ENCODE measurements at places on chromosomes 11 and 22.

- no peak for DNase-seq
Measured at GRCh38 chr11:65606876-65607613, 7.0 kb downstream of the MAP3K11 start.

DNA sequence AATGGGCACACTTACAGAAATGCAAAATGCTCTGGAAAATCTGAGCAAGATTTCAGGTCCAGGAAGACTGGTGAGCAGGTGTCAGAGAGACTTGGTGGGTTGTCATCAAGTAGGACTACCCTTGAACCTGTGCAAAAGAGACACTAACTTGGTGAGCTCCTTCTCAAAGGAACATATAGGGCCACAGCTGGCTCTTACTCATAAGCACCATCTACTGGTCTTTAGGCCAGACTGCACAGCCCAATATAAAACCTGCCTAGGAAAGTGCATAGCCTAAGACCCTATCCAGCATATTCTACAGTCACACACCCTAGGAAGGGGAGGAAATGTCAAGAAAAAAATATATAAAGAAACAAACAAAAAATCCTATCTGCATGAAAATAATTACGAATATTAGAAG, 18.2 kb upstream of the OR10W1 start:
- no peak for DNase-seq

DNA sequence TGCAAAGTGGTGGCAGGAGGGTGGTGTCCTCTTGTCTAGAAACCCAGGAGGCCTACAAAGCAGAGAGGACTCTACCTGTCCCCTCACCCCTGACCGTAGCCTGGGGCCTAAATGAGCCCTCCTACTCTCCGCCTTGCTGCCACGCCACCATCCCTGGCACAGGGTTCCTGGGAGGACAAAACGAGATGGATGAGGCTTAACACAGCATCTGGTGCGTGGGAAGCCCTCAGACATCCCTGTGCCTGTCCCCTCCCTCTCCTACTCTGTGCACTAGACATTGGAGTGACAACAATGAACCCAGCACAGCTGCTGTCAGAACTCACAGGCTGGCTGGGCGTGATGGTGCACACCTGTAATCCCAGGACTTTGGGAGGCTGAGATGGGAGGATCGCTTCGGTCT, 36.4 kb upstream of the DKK3 start:
- DNase-seq, result no peak

- no peak for DNase-seq
Measured at GRCh38 chr11:45994371-45995341, 72.2 kb downstream of the LARGE2 start.

DNA sequence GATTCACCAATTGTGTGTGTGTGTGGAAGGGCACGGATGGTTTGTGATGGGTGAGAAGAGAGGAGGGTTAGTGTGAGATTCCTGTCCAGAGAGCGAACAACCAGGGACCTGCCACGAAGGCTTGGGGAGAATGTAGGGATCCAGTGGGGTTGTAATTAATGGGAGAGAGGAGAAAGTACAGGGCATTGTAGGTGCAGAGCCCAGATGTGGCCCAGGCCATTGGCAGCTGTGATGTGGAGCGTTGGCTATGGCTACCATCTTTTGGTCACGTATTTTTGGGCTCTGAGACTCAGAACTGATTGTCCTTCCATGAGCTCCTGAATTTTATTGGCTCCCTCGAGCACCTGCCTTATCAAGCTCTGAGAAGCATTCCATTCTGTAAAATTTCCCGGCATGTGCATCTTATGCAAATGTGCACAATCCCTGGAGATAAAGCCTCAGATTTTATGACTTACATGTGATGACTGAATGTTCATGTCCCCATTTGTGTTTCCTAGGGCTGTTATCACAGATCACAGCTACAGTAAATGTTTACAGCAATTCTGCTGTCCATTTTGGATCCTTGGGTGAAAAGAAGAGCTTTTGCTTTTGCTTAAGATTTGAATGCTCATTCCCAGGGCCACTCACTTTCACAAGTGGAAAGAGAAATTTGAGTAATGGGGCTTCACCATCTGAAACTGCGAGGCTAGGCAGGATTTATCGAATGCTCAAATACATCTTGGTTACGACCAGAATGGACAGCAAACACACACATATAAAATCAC, 33.1 kb downstream of the SLC5A1 start:
- DNase-seq, result no peak

GRCh38 chr11:119607726-119608125, 121.3 kb downstream of the NECTIN1 start:
- no peak for DNase-seq

DNA sequence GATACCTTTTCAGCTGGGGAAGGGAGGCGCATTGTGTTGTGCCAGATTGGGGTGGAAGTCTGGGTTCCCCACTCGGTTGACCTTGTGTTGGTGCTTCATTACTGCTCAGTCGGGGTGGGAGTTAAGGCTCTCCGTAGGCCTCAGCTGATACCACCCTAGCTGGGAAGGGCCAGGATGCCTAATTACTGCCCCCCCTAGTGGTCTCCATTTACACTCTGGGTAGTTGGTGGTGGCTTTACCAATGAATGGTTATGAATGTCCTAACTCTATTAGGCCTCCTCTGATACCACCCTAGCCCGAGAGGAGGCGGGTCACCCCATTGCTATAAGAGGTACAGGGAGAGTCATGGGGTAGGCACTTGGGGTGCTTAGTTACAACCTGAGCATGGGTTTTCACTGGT, 27.5 kb upstream of the HIKESHI start:
- DNase-seq, result no peak

DNA sequence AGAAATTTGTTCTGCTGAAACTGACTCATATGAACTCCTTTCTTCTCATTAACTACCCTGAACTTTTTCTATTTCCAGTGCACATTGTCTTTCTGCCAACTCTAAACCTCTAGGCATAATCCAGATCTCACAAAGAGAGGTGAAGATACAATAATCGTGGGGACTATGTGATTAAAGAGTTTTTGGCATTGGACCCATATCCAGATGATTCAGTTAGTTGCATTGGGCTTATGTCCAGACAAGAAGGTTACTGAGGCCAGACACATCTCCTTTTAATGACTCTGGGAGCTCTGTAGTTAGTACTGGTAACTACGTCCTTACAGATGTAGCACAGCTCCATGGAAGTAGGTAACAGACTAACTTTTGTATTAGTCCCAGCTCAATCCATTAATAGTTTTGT, 273.0 kb downstream of the CASP12 start:
- DNase-seq, result no peak

- no peak for DNase-seq
Measured at GRCh38 chr22:17302616-17303015, 66.6 kb upstream of the CECR2 start.

- no peak for DNase-seq
Measured at GRCh38 chr11:130163346-130164220, 4.0 kb downstream of the ST14 start.

DNA sequence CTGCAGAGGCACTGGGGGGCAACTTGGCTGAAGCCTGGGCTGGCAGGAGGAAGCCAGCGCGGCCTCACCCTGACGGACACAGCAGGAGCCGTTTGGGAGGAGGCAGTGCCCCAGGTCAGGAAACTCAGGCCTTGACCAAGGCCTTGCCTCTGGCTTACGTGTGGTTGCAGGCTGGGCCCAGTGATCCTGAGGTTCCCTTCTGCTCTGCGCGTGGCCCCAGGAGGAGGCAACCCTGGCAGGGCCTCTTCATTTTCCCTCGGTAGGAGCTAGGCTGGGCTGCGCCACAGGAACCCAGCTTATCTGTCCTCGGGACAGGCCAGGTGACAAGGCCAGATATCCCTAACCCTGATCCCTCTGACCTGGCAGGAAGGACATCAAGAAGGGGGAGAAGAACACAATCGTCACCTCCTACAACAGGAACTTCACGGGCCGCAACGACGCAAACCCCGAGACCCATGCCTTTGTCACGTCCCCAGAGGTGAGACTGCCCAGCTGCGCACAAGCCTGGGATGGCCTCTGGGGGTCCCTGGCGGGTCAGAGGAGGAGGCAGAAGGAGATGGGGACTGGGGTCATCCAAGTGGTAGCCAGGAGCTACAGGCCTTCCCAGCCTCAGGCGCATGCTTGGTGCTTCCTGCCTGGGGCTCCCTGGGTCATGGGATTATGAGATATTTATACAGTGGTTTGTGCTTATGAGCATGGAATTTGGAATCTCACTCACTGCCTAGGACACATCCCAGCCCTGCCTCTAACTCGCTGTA, 20.6 kb downstream of the POLR3H start:
- no peak for DNase-seq

DNA sequence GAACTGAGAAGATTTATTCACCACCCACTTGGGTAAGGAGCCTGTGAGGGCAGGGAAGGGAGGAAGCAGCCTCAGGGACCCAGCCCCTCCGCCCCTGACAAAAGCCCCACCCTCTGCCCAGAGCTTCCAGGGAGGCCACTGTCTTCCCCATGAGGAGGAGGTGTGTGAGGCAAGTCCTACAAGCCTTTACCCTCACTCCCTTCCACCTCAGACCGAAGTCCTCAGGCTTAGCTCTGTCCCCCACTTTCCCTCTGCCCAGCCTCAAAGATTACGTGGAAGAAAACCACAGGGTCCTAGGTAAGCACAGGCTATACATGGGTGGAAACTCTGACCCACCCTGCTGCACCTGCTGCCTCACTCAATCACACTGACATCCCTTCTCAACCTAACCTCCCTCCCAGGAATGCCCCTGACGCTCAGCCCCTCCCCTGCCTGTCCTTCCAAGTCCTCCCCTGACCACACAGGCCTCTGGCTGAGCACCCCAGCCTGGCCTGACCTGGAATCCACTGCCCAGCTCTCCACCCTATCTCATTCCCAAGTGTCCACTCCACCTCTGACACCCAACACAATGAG, 3.6 kb upstream of the ARAP1 start:
- no peak for DNase-seq

- DNase-seq, result no peak
Measured at GRCh38 chr11:2482745-2483144, 37.9 kb downstream of the KCNQ1 start.

GRCh38 chr11:114847306-114847975, 169.1 kb downstream of the NXPE2 start:
- DNase-seq, result no peak

- DNase-seq, result no peak
Measured at GRCh38 chr11:58898106-58898505, 41.2 kb upstream of the GLYATL1 start.

DNA sequence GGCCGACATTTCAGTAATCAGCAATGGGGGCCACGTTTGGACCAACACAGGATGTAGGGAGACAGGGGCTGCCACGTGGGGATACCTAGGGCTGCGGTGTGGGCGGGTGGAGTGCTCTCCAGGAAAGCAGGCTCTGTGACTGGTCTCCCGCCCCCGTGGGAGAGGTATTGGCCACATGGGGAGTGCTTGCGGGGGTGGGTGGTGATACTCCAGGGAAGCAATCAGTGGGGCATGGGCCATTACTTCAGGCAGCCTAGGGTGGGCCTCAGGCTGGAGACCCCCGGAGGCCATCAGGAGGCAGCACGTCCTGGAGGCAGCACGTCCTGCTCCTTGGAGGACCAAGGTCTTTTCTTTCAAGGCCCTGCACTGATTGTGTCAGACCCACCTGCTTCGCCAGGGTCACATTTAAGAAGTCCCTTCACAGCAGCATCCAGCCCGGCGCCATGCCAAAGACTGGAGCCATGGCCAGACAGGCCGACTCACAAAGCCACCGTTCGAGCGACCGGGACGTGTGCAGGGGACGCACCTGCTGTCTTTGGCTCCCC, 3.0 kb upstream of the MUC2 start:
- no peak for DNase-seq

DNA sequence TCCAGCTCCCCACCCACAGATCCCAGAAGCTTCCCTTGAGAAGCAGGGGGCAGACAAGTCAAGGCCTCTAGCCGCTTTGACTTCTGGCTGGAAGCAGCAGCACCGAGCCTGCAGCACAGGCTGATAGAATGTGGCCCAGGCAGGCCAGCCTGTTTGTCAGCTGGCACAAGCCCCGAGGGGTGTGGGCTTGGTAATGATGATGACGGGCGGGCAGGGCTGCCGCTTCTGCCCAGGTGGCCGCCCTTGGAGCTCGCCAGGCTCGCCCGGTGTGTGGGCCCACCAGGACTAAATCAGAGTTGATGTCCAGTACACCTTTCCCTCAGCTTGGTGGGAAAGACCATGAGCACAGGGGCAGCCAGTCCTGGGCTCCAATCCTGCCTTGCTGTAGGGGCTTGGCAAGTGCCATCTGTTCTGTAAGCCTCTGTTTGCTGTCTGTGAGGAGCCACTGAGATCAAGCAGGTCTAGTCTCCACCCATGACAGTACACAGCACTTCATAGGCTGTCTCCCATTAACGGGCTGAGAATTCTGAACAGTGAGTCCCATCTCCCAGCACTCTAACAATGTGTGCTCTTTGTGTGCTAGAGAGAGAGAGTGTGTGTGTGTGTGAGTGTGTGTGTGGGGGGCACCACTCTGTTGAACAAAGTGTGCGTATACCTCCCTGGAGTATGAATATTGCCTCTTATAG, 26.8 kb downstream of the MICAL2 start:
- DNase-seq, result no peak

- DNase-seq, result no peak
Measured at GRCh38 chr11:85961930-85962363, 106.8 kb downstream of the CCDC83 start.

DNA sequence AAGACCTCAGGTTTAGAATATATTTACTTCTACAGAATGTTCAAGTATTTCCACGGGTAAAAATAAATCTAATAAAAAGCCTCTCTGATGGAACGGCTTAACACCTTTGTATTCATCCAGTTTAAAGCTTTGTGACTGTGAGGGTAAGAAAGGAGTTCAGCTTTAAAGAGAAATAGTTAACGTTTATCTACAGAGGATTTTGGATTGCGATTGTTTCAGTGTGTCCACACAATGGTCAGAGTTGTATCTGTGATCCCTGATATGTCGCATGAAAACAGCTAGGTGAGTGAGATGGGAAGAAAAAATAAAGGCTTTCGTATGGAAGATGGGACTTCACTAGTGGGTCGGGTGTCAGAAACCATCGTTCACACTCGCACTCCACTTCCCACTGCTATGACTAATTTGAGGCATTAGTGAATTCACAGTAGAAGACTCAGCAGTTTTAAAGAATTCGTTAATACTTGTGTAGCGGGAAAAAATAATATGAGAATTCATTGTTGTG, 1.6 kb downstream of the APLP2 start:
- DNase-seq, result no peak

DNA sequence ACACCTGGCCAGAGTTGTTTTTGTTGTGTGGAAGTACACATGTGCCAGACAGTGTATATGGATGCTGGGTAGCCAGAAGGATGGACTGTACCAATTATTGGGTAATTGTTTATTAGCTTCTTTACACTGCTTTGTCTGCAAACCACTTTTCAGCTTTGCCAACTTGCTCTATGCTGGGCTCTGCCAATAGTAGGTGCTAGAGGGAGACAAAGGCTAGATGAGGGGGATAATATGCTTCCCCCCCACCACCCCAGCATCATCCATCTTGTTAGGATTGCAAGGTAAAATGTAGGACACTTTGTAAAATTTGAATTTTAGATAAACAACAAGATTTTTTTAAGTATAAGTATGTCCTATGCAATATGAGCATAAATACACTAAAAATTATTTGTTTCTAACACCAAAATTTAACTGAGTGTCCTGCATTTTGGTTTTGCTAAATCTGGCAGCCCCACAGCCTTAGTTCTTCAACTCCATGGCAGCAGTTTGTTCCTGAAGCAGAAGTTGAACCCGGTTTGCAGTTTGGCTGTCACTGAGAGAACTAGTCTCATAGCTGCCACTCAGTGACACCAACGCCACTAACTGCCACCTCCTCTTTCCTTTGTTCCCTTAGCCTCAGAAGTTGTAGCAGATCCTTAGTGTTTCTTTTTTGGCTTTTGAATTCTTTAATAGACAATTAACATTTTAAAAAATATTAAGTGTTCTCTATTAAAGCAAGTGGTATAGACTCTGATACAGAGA, 78.8 kb downstream of the CCDC81 start:
- DNase-seq, result no peak

All from activated T-cell treated with anti-CD3 and anti-CD28 coated beads, Interleukin-2, amount 50 U/mL, for 4 hours (primary cell).